ENCODE measurements at places on chromosomes 4 and X.

DNA sequence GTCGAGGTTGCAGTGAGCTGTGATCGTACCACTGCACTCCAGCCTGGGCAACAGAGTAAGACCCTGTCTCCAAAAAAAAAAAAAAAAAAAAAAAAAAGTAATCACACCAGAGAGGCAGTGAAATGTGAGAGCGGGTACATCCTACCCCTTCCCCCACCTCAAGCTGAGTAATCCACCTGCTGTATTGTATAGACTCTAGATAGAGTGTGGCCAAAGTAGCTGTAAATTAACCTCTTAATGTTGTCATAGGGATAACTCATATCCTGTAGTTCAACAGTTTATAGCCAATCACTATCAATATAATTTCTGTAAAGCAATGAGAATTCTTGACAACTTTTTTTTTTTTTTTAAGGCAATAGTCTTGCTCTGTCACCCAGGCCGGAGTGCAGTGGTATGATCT, 30.8 kb downstream of the TNIP2 start:
- no peak for DNase-seq

DNA sequence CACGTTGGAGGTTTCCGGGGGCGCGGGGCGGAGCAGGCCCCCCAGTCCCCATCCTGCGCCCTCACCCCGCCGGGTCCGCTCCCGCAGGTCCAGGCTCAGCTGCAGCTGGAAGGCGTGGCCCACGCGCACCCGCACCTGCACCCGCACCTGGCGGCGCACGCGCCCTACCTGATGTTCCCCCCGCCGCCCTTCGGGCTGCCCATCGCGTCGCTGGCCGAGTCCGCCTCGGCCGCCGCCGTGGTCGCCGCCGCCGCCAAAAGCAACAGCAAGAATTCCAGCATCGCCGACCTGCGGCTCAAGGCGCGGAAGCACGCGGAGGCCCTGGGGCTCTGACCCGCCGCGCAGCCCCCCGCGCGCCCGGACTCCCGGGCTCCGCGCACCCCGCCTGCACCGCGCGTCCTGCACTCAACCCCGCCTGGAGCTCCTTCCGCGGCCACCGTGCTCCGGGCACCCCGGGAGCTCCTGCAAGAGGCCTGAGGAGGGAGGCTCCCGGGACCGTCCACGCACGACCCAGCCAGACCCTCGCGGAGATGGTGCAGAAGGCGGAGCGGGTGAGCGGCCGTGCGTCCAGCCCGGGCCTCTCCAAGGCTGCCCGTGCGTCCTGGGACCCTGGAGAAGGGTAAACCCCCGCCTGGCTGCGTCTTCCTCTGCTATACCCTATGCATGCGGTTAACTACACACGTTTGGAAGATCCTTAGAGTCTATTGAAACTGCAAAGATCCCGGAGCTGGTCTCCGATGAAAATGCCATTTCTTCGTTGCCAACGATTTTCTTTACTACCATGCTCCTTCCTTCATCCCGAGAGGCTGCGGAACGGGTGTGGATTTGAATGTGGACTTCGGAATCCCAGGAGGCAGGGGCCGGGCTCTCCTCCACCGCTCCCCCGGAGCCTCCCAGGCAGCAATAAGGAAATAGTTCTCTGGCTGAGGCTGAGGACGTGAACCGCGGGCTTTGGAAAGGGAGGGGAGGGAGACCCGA, 14.0 kb downstream of the SHOX start:
- no peak for DNase-seq

- DNase-seq: no peak
These were observed 633.5 kb downstream of the RAPGEF2 start for GRCh38 chr4:159736411-159736810.

- DNase-seq: no peak
These were observed 477.9 kb downstream of the STIM2 start for GRCh38 chr4:27338530-27338929.

DNA sequence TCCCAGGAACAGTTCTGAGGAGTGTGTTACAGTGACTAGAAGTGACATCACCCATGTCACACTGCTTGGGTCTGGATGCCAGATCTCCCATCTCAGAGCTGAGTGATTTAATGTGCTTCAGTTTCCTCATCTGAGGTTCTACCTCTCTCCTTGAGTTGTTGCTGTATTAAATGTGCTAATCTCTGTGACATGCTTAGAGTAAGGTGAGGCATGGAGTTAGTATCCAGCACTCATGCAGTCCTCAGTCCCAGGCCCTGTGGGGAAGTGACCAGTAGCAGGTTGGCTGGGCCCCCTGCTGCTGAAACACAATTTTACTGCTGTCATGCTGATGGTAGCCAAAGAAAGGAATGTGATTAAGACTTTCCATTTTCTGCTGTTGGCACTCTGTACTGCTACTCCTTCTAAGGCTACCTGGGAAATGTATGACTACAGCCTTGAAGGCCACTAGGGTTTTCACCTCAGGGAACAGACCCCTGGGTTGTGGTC, 639.6 kb downstream of the MID1IP1 start:
- no peak for DNase-seq

GRCh38 chr4:64777286-64777685, 368.0 kb upstream of the TECRL start:
- DNase-seq: no peak

DNA sequence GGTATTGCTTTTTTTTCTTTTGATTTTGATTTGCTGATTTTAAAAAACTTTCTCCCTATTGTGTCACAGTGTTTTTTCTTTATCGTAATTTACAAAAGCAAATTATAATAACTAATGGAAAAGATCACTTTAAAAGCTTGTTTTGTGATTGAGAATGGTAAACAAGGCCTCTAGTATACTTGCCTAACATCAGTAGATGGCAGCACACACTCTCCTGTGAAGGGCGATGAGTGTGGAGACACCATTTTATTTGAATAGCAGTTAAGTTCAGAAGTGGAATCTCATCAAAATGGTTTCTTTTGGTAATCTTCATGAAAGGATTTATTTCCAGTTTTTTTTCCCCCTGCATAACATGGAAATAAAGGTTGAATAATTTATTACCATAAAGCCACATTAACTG, 72.3 kb downstream of the PAK3 start:
- DNase-seq: no peak

DNA sequence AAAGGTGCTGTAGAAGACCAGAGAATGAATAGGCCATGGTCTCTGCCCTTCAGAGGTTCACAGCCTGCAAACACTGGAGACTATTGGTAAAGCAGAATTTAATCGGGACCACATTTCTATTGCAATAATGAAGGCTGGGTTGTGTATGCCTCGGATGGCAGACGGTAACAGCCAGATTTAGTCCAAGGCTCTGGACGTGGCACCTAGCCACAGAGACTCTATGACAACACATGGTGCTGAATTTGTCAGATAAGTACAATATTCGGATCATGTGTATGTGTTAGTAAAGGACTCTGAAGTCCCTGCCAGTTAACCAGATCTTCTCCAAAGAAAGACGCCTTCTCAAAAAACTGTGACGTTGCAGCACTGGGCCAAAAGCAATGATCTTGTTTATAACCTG, 129.0 kb downstream of the DCTD start:
- no peak for DNase-seq

- no peak for DNase-seq
These were observed 378.4 kb downstream of the ANKRD50 start for GRCh38 chr4:124334119-124334518.

GRCh38 chr4:144646523-144647094, 653 bp downstream of the HHIP start:
- no peak for DNase-seq

GRCh38 chrX:3598709-3599108, 114.7 kb downstream of the PRKX start:
- no peak for DNase-seq

DNA sequence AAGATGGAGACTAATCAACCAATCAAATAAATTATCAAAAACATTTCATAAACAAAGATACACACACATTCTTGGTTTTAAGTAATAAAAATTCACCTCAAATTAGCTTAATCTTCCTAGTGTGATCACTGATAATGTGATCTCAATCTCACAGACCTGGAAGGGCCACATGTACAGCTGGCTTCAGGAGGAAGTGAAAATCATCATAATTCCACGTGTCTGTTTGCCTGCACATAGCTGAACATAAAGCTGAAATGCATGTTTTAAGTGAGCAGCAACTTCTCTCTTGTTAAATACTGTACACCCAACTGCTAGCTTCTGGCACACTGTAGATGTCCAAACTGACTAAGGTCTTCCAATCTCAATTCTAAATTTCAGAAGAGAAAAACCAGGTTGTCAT, 53.8 kb downstream of the ARHGAP6 start:
- no peak for DNase-seq

DNA sequence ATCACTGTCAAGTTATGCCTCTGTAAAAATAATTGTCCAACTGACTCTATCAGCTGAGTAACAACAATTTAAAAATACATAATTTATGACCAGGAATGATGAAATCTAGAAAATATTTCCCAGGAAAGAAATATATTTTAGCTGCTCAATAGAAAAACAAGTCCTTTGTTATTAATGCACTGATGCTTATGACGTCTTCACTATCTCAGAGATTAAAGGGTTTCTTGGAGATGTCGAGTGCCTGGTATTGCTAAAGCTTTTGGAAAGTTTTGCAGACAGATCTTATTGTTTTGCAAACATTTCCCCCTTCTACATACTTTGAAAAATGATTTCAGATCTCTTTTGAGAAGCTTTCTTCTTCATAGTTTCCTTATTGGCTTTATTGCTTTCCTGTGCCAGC, 154.6 kb upstream of the RPS6KA3 start:
- DNase-seq: no peak

DNA sequence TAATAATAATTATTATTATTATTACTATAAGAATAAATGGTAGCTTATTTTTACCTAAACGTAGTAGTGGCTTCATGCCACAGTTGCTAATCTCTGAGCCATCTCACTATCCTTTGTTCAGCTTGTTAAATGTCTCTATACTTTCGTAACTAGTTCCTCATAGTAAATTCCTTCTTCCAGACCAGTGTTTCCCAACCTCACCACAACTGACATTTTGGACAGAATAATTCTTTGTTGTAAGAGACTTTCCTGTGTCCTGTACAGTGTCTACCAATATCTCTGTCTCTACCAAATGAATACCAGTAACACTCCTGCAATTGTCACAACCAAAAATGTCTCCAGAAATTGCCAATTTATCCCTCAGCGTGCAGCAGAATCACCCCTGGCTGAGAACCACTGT, 1040.9 kb downstream of the DMD start:
- no peak for DNase-seq

- no peak for DNase-seq
These were observed 172.7 kb downstream of the NHS start for GRCh38 chrX:17547658-17548057.

DNA sequence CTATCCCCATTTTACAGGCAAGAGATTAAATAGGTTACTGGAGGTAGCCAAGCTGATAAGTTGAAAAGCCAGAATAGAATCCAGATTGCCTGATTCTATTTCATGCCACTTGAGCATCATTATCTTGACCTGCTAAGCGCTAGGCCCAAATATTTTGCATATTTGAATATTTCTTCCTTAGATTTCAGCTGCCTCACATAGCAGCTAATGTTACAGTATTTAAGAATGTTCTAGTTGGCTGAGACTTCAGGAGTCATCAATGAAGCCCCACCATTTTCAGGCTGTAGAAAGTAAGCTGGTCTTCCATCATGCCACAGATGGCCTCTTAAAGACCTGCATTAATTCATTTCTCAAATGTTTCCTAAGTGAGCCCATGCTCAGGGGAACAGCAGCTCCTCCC, 121.4 kb downstream of the SHROOM3 start:
- no peak for DNase-seq

DNA sequence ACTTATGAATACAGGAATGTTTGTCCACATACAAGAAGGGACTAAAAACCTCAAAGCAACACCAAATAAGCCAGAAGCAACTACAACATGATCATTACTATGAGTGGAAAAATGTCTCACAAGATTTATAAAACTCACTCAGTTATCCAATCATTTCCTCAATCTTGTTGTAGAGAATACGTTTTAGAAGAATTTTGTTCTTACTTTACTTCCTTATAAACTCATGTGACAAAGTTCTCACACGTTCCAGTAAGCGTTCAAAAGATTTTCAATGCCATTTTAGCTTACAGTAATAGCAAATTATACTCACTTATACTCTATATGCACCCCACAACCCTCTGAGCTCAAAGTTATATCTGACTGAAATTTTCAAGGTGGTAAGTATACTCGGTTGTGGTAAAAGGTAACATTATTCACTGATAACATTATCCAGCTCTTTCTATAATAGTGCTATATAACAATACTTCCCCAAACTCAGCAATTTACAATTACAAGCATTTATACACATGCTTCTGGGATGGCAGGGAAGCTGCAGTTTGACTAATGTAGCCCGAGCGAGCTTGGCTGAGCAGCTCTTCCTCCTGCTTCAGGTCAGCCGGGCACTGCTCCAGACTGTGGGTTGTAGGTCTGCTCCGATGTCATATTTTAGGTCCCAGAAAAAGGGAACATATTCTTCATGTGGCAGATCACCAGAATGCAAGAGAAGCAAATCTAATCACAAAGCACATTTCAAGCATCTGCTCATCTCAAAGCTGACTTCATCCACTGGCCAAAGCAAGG, 226.3 kb downstream of the RCHY1 start:
- DNase-seq: no peak

DNA sequence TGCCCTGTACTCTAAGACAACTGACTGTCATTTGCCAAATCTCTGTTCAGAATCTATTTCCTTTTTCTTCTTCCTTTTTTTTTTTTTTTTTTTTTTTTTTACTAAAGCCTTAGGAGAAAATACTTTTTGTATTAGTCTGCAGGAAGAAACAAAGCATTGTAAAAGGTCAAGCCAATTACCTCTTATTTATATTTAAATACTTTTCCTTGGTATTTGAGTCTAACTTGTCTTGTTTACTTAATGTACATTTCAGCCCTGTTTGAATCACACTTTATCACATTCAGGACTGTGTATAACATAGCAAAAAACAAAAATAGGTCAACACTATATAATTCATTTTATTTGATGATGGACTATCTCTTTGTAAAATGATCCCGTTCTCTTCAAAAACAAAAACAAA, 262.2 kb downstream of the RPA4 start:
- DNase-seq: no peak

GRCh38 chrX:44428989-44429627, 85.6 kb upstream of the EFHC2 start:
- no peak for DNase-seq

- DNase-seq: no peak
These were observed 11.8 kb upstream of the TMEM192 start for GRCh38 chr4:165124488-165124887.

GRCh38 chrX:106894392-106894909, 8.7 kb downstream of the RIPPLY1 start:
- peak; percentile 6 for DNase-seq

GRCh38 chr4:56627985-56628384, 53.1 kb downstream of the HOPX start:
- no peak for DNase-seq

- DNase-seq: no peak
These were observed at the start of gene CAPN6 for GRCh38 chrX:111270339-111270738. CAPN6 (minus strand) TSS chrX:111270483; CDS start chrX:111263936, 6,547 bp downstream.

- DNase-seq: no peak
These were observed 83.8 kb upstream of the STOX2 start for GRCh38 chr4:183821076-183821853.

Measured in stimulated activated CD8-positive, alpha-beta memory T cell treated with anti-CD3 and anti-CD28 coated beads, Interleukin-15, amount 100 ng/mL, for 1 hour (primary cell).